Activated naive CD4-positive, alpha-beta T cell treated with Interleukin-2 at 50 U/mL for 16 hours (primary cell): ENCODE measurements at places on chromosomes 12 and 14.
A peak's percentile ranks its signal among the peaks of the same experiment; 100 is the strongest.

- DNase-seq = no peak
These were observed 5.9 kb downstream of the HCAR1 start for GRCh38 chr12:122724641-122725243.

DNA sequence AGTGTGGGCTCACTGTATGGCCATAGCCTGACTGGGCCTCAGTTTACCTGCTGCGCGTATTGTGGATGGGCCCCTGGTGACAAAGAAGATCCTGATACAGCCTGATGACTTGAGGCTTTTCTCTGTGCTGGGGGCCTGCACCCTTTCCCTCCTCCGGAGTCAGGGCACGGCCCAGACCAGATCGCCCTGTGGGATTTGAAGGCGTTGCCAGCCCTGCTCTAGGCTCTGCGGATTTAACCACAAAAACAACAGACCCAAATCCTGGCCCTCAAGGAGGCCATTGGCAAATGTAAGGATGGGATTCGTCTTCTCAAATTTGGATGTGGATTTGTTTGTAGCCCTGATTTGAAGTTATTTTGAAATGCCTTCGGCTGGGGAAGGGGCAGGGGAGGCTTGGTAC is 195.8 kb downstream of the TSPAN9 start:
- DNase-seq = no peak

GRCh38 chr14:29108908-29109307 is 342.3 kb downstream of the FOXG1 start:
- DNase-seq = no peak

- DNase-seq = no peak
These were observed 22.7 kb upstream of the KRT78 start for GRCh38 chr12:52871291-52872039.

DNA sequence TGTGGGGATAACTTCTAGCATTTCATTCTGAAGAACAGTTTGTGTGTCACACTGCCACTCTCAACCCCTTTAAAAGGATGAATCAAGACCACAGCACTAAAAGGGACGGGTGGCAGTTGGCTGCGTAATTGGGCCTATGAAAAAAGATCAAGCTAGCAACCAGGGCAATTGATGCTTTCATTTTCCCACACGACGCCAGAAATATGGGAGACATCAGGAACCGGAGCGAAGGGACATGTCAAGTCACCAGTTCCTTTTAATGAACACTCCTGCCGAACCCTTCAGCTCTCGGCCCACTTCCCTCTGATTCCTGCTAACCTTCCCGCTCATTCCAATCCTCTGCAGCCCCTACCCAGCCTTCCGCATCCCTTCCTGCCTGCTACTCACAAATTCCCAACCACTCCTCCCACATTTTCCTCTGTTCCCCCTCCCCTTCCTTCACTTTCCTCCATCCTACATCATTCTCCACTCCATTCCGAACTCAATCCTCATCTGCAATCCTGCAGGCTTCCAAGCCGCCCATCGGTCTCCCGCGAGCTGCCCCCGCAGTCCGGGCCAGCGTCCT is 753 bp downstream of the CSRNP2 start:
- peak; percentile 27 for DNase-seq

- DNase-seq = no peak
These were observed 45.1 kb downstream of the ETV6 start for GRCh38 chr12:11694528-11694927.

DNA sequence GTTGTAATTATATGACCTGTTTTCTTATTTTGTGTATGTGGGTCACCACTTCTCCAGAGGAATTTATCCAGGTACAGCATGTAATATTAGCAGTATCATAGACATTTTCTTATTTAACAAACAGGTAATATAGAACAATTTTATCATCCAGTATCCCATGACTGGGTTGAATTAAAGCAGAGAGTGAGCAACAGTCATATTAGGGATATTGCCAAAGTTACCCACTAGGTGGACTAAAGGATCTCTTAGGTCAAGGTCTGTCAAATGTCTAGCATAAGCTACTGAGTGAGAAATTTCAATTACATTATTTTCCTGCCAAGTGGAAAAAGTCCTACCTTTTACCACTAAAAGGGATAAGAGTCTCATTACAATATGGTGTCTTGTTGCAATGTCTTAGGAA is 62.1 kb upstream of the TRIM9 start:
- DNase-seq = no peak

GRCh38 chr14:60573943-60574495 is 65.1 kb downstream of the SIX6 start:
- no peak for DNase-seq

GRCh38 chr14:70139384-70139783 is 49.4 kb downstream of the SLC8A3 start:
- no peak for DNase-seq

DNA sequence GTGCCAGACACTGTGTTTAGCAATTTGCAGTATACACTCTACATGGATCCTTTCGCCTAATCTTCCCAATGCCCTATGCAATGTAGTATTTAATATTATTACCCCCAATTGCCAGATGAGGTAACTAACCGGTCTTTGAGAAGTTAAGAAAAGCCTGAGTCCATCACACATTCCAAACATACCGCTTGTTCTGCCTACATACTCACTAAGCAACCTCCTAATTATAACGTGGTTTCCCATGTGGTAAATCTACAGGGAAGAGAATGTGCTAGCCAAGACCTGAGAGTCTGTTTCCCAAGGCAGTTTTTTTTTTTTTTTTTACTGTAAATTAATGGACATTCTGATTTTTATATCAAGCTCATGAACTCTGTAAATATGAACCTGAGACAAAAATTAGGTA is 37.2 kb downstream of the ATP2B1 start:
- no peak for DNase-seq

- DNase-seq = no peak
These were observed 62.6 kb downstream of the PLXNC1 start for GRCh38 chr12:94211021-94211420.

DNA sequence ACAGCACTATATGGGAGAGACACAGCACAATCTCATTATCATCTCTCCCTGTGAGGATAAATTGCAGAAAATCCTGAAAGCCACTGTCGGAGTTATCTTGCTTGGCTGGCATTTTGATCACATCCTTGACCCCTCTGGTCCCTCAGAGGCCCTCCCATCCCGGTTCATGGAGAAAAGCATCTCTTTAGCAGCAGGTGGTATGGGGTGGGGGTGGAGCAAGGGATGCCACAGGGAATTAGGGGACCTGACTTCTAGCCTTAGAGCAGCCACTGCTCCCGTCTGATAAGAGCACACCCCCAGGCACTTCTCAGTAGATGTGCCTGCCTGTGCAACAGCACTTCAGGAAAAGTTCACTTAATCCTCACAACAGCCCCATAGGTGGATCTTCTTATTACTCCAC is 38.6 kb downstream of the GRIN2B start:
- no peak for DNase-seq

- no peak for DNase-seq
These were observed 14.6 kb downstream of the COL2A1 start for GRCh38 chr12:47989666-47990065.

DNA sequence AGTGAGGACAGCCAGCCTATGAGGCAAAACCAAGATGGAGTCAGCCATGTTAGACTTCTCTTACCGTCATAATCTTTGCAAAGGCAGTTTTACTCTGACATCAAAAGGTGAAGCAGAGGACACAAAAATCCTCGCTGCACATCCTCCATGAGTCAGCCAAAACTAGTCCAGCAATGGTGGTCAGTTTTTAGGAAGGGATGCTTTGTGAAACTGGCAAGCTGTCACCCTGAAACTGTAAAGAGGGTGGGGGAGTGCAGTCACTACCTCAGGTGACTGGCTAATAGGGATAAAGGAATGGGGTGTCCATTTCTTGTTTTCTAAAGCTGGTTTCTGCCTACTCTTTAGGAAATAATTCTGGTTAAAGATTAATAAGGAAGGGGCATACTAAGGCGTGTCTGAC is 5.4 kb upstream of the CIPC start:
- no peak for DNase-seq

DNA sequence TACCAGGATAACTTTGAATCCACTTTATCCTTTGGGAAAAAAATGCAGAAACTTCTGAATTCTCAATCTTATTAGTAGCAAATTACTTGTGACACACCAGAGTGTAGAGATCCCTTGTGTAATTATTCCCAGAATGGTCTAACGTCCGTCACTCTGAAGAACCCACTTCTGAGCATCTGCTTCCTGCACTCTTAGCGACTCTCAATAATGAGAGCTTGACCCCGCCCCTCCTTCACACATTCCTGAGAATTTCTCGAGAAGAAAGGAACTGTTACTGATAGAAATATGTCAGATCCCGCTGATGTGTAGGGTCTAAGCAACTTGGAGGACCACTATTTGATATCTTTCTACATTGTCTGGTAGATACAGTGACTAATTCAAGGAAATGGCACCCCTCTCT is 218.3 kb upstream of the PDZRN4 start:
- no peak for DNase-seq

- no peak for DNase-seq
These were observed 201.9 kb downstream of the DAD1 start for GRCh38 chr14:22386924-22387775.

DNA sequence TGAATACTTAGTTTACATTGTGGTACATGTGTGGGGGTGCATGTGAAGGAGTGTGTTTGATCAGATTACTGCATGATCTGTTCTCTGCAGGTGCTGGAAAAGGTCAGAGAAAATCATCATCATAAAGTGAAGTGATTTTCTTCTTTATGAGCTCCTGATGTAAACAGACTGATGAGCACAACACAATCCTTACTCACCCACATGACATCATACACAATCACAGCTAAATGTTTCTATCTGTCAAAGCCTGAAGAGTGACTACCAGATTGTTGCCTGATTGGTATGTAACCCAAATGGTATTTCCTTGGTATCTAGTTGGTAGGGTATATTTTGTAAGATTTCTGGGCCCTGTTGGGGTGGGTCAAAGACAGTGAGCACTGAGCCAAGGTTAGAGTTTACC is 270.8 kb downstream of the FOXG1 start:
- no peak for DNase-seq

DNA sequence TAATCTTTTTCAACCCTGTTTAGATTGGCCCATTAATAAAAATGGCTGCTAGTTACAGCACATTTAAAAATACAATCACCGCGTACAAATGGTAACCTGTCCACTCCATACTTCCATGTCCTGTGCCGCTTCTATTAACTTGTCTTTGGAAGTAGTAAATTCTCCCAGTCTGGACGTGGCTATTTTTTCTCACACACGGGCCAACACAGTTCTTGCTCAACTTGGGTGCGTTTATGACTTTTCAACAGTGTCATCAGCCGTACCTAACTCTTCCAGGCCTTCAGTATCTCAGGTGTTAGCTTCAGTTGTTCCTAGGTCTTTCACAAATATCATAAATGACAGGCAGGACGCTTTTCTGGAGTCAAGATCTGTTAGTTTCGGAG is 475 bp upstream of the PCNX1 start:
- DNase-seq = no peak

DNA sequence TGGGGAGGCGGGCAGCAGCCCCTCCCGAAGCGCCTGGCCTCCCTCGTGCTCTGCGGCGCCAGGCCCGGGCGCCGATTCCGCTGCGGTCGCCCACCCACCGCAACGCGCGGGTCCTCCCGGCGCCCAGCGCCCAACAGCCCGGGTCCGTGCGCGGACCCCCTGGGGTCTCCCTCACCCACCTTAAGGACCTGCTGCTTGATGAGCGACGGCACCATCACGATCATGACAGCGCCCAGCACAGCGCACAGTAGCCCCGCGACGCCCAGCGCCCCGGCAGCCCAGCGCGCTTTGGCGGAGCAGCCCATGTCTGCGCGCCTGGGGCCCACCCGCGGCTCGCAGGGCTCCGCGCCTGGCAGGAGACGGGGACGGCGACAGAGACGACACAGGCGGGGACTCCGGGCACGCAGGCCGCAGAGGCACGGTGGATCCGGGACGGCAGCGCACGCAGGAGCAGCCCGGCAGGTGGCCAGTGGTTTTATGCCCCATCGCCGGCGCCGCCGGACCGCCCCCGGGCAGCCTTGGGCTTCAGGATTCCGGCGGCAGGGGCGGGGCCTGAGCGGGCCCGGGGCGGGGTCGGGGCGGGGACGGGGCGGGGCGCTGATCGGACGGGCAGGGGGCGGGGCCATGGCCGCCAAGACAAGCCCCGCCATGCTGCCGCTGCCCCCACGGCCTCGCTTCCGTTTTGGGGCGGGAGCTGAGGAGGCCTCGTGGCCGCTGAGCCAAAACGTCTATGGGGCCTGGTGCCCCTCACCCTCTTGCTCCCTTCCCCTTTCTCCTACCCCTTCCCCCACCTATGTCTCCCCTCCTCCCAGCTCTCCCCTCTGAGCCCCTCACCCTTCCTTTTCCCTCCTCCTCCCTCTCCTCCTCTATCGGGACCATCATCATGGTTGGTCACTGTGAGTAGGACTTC is at the start of gene SCARB1:
SCARB1 (minus strand) TSS at position 449 of the 910 bp plus-strand sequence; CDS start at position 305, 144 bp downstream.
- DNase-seq = peak; percentile 77

DNA sequence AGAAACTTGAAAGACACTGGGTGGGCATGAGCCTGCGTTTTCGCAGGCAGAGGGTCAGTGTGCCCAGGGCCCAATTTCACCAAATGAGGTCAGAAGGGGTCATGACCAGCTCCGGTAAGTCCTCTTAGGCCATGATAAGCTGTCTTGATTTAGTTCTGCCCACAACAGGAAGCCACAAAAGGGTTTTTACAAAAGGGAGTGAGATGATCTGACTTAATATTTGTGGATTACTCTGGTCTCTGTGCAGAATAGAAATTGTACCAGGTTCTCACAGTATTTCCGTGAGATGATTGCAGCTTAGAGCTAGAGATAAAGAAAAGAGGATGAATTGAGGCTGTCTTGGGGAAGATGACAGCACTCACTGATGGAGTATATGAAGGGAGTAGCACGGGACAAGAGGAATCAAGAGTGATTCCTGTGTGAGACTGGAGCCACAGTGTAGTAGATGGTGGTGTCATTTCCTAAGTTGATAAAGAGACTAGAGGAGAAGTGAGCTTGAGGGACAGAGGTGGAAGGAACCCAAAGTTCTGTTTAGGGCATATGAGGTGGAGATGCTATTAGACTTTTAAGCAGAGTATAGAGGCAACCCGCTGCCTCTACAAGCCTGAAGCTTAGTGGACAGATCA is 288.3 kb upstream of the AMIGO2 start:
- no peak for DNase-seq

- DNase-seq = peak; percentile 66
These were observed 3.7 kb downstream of the SELPLG start for GRCh38 chr12:108629824-108630476.

GRCh38 chr14:81280136-81280791 is 59.5 kb upstream of the GTF2A1 start:
- no peak for DNase-seq

GRCh38 chr12:64780531-64781279 is 21.5 kb upstream of the GNS start:
- DNase-seq = peak; percentile 12

DNA sequence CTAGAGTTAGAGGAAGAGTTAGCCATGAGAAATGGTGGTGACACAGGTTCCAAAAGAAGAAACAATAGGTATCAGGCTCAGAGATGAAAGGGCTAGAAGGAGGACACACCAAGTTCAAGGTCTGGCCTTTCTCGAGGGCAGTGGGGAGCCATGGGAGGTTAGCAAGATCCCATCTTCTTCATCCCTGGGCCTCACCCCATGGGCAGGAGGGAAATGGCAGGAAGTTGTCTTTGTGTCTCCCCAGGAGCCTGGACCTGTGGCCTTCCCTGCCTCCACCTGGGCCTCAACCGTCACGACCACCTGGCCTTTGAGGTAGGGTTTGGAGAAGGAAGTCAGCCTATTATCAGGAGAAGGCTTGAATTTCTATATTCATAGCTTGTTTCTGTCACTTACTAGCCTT is 5.8 kb upstream of the AQP2 start:
- DNase-seq = no peak
